ENCODE measurements at places on chromosomes 2 and 18.

DNA sequence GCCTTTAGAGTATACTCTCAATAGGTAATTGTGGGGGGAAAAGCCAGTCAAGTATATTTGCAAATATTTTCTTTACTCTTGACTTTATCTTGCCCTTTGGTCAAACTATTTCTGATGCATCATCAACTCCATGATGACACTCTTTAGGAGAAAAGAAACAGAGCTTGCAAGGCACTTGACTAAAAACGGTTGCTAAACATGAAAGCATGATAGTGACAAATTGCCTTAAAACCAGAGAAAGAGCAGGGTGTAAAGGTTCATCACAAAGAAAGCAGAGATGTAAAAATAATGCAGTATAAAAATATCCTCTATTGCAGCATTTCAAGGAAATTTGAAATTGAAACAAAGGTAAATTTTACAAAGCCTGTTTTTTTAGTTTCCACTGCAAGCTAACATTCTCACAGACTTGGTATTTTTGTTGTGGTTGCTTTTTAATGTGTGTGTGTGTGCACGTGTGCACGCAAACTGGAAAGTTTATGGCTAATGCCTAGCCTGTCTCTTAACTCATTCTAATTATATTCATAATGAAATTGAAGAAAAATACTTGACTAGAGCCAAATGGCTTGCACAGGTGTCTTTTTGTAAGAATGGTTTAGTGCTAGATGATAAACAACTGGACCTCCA lies 503.6 kb downstream of the ARHGAP15 start:
- DNase-seq: no peak

GRCh38 chr2:123073956-123074355 lies 951.1 kb upstream of the CNTNAP5 start:
- DNase-seq: no peak

DNA sequence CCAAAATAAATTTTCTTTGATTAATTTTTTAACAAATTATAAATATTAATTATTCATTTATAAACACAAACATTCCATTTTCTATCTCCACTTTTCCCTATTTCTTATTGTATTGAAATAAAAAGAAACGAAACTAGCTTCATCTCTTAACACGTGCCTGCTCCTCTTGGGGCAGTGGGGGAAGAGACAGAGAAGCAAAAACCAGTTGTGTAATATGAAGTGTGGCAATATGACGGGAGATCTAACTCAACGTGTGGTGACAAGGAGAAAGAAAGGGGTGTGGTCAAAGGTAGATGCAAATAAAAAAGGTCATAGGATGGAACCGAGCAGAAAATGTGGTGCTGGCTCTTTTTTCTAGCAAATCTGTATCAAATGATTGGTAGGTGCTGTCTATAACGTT lies 106.9 kb upstream of the SLC8A1 start:
- no peak for DNase-seq

DNA sequence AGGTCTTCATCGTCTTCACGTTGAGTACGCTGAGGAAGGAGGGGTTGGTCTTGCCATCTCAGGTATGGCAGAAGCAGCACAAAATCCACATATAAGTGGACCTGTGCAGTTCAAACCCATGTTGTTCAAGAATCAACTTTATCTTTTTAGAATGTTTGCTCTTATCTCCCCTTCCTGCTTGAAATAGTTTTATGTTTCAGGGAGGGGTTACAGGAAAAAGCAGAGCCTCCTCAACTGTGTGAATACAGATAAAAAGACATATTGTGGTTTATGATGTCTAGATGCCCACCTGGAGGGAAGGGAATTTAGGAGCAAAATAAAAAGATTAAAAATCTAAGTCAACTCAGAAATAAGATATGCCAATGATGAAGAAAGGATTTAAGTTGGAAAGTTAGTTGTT lies 75.9 kb downstream of the VRK2 start:
- no peak for DNase-seq
